ENCODE measurements at places on chromosomes 6 and 20. TPM values are rescaled to one million over a fixed set of nuclear protein-coding genes. Genes with fewer than 3 reads are reported as not detected.

- peaks cover 28% of the 10 kb centered on the region for H3K36me3 ChIP-seq
- H3K27me3 ChIP-seq = no peaks in the 10 kb centered on the region
- peaks cover 31% of the 10 kb centered on the region for H3K4me1 ChIP-seq
- peak overlapping the region; percentile 98 for H3K27ac ChIP-seq
- peak; percentile 96 for DNase-seq
- H3K4me3 ChIP-seq = peak overlapping the region; percentile 25
Measured at GRCh38 chr6:33320315-33321181, 3.0 kb upstream of the ZBTB22 start.

DNA sequence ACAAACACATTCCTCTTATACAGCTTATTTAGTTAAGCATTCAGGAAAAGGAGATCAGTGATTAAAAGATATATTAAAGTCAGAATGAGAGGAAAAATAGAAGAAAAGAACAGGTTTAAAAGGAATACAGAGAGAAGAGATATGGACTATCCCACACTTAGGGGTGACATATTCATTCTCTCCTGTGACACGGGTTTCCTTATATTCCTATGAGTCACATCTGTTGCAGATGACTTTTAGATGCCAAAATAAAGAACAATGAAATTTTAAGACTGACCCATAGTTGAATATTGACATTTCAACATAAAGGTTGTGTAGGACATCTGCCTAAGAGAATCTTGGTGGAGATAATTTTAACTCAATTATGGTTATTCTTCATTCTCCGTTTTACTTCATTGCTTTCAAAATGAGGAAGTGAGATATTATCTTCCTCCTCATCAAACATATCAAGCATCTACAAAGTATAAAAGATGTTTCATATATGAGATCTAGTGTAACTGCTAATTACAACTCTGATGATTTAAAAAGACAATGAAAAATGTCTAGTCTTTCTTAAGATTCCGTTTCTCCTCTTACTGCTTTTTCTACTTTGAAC is 1336.7 kb upstream of the CITED2 start:
- no peak overlapping the region for H3K27ac ChIP-seq
- no peaks in the 10 kb centered on the region for H3K4me1 ChIP-seq
- no peaks in the 10 kb centered on the region for H3K27me3 ChIP-seq
- no peaks in the 10 kb centered on the region for H3K36me3 ChIP-seq

The PRL gene
- polyA plus RNA-seq = not detected

- H3K4me1 ChIP-seq = no peaks in the 10 kb centered on the region
- DNase-seq = no peak
- H3K27ac ChIP-seq = no peak overlapping the region
Measured at GRCh38 chr6:31568537-31568961, 3.5 kb upstream of the LTA start.

The CST4 gene
- polyA plus RNA-seq = not detected

GRCh38 chr6:106097411-106098231 is 11.5 kb downstream of the PRDM1 start:
- H3K4me3 ChIP-seq = peak overlapping the region; percentile 65
- peaks cover 5% of the 10 kb centered on the region for H3K4me1 ChIP-seq
- peaks cover 4% of the 10 kb centered on the region for H3K36me3 ChIP-seq
- peak; percentile 63 for DNase-seq
- no peaks in the 10 kb centered on the region for H3K27me3 ChIP-seq

The C6orf47 gene
- polyA plus RNA-seq = 9.0 TPM

DNA sequence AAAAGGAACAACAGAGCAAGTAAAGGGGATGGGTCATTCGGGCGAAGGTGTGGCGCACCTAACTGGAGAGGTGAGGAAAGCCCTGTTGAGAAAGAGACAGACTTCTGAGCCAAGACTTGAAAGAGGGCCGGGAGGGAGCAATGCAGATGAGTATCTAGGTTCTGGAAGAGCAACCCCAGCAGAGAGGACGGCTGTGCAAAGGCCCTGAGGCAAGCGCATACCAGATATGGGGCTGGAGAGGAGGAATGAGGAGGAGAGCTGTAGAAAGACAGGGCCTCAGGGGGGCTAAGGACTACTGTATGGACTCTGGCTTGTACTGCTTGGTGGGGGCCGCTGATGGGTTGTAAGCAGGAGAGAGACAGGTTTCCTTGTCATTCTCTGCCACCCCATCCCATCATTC is 21.9 kb downstream of the TRERF1 start:
- H3K4me3 ChIP-seq = no peak overlapping the region
- no peak overlapping the region for H3K27ac ChIP-seq
- DNase-seq = no peak
- H3K4me1 ChIP-seq = peaks cover 13% of the 10 kb centered on the region

DNA sequence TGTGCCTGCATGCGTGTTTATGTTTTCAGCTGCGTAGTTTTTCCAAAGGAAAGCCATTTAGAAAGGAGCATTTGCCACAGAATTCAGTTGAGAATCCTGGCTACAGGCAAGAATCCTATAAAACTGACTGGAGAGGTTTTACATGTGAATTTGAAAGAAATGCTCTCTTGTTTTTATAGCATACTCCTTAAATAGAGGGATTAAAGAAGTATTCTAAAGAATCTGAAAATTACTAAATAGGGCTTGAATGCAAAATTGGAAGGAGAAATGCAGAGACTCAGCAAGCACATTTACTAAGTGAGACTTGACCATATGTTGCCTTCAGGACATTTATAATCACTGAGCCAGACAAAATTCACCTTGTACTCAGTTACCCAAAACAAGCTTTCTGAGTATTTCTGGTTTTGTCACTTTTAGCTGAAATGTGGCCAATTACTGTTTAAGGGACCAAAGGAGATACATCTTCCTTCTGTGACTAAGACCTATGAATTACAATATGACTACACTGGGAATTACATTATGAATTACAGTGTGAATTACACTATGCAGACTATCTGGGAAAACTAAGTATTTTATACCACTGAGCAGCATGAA is 107.4 kb upstream of the ASCC3 start:
- DNase-seq = no peak
- H3K27me3 ChIP-seq = no peaks in the 10 kb centered on the region
- no peak overlapping the region for H3K27ac ChIP-seq
- no peaks in the 10 kb centered on the region for H3K36me3 ChIP-seq
- no peak overlapping the region for H3K4me3 ChIP-seq

The ADGRB3 gene
- polyA plus RNA-seq = not detected

- no peaks in the 10 kb centered on the region for H3K4me1 ChIP-seq
- H3K27me3 ChIP-seq = no peaks in the 10 kb centered on the region
- no peak for DNase-seq
- H3K4me3 ChIP-seq = no peak overlapping the region
Measured at GRCh38 chr6:103720393-103720792, 1139.3 kb downstream of the HACE1 start.

The KCNK16 gene
- not detected for polyA plus RNA-seq

- DNase-seq = peak; percentile 80
- 0 out of 2 replicates have a peak, but pooled peaks cover 1% of the 10 kb centered on the region for H3K4me1 ChIP-seq
- no peaks in the 10 kb centered on the region for H3K36me3 ChIP-seq
- H3K4me3 ChIP-seq = no peak overlapping the region
Measured at GRCh38 chr6:143629104-143630080, 48.4 kb upstream of the PHACTR2 start.

GRCh38 chr20:51096582-51097267 is 73.8 kb upstream of the KCNG1 start:
- H3K4me3 ChIP-seq = no peak overlapping the region
- H3K36me3 ChIP-seq = no peaks in the 10 kb centered on the region
- H3K27ac ChIP-seq = no peak overlapping the region

DNA sequence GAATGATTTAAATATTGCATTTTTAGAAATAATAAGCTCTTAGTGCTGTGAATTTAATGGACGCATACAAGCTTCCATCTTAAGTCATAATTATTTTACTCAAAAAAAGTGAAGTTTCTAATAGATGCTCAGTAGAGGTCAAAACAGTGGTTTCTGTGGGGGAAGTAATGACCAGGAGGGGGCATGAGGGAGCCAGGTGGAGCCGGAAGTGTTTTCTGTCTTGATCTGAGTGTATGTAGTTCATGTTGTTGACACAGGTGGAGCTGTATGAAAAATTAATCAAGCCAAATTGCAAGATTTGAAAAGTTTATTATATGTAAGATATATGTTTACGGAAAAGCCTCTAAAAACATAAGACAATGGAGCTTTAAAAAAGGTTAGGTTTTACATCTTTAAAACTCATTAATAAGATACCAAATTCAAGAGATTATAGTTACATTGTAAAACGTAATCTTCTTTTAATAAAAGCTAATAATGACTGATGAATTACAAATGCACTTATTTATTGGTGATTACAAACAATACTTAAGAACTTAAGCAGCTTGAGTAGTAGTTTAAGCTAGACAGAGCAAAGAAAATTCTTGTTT is 68.0 kb downstream of the PLAGL1 start:
- peak; percentile 38 for DNase-seq
- peaks cover 2% of the 10 kb centered on the region for H3K36me3 ChIP-seq

DNA sequence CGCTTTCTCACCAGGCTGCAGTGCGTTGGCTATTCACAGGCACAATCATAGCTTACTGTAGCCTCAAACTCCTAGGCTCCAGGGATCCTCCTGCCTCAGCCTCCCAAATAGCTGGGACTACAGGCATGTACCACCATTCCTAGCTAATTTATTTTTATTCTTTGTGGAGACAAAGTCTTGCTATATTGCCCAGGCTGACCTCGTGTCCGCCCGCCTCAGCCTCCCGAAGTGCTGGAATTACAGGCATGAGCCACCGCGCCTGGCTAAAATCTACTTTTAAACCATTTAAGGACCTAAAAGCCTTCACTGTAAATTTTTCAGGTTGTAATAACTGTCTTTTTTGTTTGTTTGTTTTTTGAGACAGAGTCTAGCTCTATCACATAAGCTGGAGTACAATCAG is 15.2 kb downstream of the SAMHD1 start:
- H3K4me3 ChIP-seq = no peak overlapping the region
- H3K27ac ChIP-seq = no peak overlapping the region
- no peaks in the 10 kb centered on the region for H3K27me3 ChIP-seq
- 0 out of 2 replicates have a peak, but pooled peaks cover 1% of the 10 kb centered on the region for H3K36me3 ChIP-seq
- H3K4me1 ChIP-seq = peaks cover 1% of the 10 kb centered on the region

DNA sequence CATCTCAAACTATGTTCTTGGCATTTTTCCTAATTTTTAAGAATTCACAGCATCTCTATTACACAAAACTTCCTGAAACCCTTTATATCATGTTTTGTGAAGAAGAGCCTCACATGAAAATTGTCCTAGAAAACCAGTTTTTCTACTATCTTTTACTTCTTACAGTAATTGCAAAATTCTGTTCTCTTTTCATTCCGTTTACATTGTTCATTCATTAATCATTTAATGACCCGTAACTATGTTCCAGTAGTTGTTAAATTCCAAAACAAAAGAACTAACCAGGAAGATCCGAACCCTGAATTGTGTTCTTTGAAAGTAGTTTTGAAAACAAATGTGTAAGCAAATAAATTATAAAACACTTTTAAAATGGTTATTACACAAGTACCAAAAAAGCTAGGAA is 597.0 kb downstream of the EYS start:
- no peak for DNase-seq
- H3K27ac ChIP-seq = no peak overlapping the region
- no peaks in the 10 kb centered on the region for H3K4me1 ChIP-seq
- H3K27me3 ChIP-seq = no peaks in the 10 kb centered on the region

The ZBTB46 gene
- polyA plus RNA-seq = 4.3 TPM

DNA sequence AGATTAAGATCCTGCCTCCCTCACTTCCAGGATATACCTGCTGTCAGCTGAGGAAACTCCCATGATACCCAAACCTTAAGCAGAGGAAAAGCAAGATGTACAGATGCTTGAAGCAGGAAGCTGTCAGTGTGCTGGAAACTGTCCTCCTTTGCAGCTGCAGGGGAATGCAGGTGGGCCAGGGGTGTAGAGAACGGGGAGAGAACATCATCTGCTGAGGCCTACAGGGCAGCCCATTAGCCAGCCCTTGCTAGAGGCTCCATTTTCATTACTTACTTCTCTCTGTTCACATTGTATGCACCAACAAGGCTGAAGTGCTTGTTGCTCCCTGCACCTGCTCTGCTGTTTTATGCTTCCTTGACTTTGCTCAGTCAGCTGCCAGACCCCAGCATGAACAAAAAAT is 119.1 kb downstream of the PRND start:
- peaks cover 12% of the 10 kb centered on the region for H3K27me3 ChIP-seq
- H3K27ac ChIP-seq = no peak overlapping the region
- H3K4me1 ChIP-seq = peaks cover 5% of the 10 kb centered on the region
- no peak for DNase-seq
- H3K36me3 ChIP-seq = no peaks in the 10 kb centered on the region

DNA sequence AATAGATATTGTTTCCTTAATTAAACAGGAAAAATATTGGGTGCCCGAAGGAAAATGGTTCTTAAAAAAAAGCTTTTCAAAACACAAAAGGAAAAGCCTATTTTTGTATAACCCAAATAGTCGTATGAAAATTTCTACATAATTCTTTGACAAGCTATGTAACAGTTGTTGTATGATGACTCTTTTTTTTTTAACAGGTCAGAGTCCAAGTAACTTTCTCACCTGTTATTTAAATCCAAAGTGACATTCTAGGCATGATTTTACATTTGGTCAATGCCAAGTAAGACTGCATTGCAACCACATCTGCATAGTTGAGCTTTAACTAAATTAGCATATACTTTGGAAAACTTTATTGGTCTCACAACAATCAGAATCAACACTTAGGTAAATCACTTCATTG is 24.1 kb downstream of the GSTA2 start:
- H3K4me1 ChIP-seq = no peaks in the 10 kb centered on the region
- DNase-seq = no peak
- H3K27me3 ChIP-seq = peaks cover 11% of the 10 kb centered on the region
- no peak overlapping the region for H3K4me3 ChIP-seq

The OCSTAMP gene
- not detected for polyA plus RNA-seq

The PTPRK gene
- 14.1 TPM for polyA plus RNA-seq

DNA sequence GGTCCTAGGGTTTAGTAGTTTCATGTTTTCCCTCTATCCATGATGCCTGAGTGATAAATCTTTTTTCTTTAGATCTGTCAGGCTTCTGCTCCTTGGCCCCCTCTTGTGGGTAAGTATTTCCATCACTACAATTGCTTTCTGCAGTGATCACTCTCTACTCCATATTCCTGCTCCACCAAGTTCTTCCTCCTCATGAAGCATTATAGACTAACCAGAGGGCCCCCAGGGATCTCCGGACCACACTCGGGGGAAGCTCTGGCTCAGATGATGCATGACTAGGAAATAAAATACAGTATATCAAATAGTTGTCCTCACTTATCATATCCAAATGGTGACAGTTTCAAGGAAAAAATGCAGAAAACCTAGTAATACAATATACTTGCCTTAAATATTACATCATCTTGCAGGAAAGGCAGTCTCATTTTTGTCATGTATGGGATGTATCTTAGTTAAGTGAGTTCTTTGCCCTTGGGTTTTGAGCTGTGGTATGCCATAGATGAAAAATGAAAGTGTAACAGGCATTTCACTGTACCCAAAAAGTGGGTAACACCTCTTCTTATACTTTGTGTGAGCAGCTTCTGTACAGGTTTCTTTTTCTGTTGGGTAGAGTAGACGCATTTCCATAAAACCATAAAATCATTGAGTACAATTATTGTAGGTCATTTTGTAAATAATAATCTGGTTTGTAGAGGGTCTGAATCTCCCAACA is 200.9 kb upstream of the EYA4 start:
- H3K4me3 ChIP-seq = no peak overlapping the region
- H3K27me3 ChIP-seq = no peaks in the 10 kb centered on the region
- H3K27ac ChIP-seq = no peak overlapping the region
- no peaks in the 10 kb centered on the region for H3K4me1 ChIP-seq

Data from IMR-90 (cell line).